ENCODE measurements at places on chromosomes 6 and 20. TPM values are rescaled to one million over a fixed set of nuclear protein-coding genes. Genes with fewer than 3 reads are reported as not detected.
A peak's percentile ranks its signal among the peaks of the same experiment; 100 is the strongest.

- DNase-seq: peak; percentile 88
Observed at GRCh38 chr6:89297695-89298351, 17.3 kb downstream of the GABRR2 start.

GRCh38 chr6:158030380-158031300 is 49.0 kb downstream of the SYNJ2 start:
- no peak for DNase-seq

Gene GNMT
- total RNA-seq: 0.61 TPM

- DNase-seq: no peak
Observed at GRCh38 chr20:32518593-32519380, 66.3 kb downstream of the NOL4L start.

GRCh38 chr6:47165918-47166317 is 123.8 kb upstream of the ADGRF1 start:
- no peak for DNase-seq

Gene XKR7
- not detected for total RNA-seq

DNA sequence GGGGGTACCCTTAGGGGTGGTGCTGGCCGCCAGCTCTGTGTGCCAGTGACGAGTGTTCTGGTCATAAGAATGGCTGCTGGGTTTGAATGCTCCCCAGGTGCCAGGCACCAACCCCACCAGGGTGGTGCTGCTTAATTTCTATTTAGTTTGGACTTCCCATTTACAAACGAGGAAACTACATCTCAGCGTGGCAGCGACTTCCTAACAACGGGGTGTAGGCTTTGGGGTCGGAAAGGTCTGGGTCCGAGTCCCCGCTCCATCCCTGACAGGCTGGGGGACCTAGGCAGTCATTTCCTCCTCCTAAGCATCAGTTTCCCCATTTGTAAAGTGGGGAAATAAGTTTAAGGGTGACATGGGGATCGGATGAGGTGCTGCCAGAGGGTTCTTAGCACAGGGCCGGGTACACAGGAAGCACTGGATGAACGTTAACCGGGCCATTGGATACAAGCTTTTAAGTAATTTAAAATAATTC is 30.3 kb downstream of the CEBPB start:
- DNase-seq: no peak

Gene MMP24
- 0.07 TPM for total RNA-seq

Gene ZSCAN23
- total RNA-seq: 0.25 TPM

GRCh38 chr6:81890846-81891245 is 138.4 kb upstream of the TENT5A start:
- DNase-seq: no peak

- DNase-seq: peak; percentile 50
Observed at GRCh38 chr6:150299873-150300485, 68.8 kb upstream of the IYD start.

All from gastrocnemius medialis (tissue), 4 donors.